Hematopoietic multipotent progenitor cell treated with erythropoietin and hydrocortisone succinate and interleukin-3 and kit ligand, for 4 days (in vitro differentiated cells): ENCODE measurements at places on chromosomes 6 and 20.

- no peak for DNase-seq
These were observed 32.5 kb downstream of the FRK start for GRCh38 chr6:116028233-116028632.

DNA sequence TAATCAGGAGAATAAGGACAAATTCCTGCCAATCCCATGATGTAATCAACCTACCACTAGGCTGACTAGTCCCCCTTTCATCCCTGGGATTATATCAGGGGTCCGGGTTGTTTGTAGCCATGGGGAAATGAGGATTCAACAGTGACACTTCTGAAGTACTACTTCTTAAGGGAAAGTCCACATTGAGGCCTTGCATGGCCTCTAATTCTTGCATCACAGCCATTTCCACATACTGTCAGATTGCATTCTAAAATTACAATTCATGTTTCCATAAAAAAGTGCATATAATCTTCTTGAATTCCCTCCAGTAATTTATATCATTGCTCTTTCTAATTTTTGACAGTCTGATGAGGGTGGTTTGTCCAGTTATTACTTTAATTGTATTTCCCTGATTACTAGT, 184.2 kb downstream of the PHF3 start:
- peak; percentile 17 for DNase-seq

DNA sequence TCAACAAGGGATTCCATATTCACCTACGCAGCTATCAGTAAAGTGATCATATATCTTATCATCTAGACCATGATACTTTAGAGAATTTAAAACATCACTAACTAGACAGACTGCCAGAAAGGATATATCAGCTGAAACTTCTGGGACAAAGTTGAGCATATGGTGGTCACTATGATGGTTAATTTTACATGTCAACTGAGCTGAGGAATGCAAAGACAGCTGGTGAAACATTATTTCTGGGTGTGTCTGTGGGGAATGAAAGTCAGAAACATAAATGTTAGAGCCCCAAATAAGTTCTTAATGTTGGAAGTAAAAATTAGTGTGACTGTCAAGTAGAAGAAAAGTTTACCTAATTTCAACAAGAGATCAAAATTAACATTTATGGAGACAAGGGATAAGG, 440.0 kb upstream of the IRAK1BP1 start:
- no peak for DNase-seq

DNA sequence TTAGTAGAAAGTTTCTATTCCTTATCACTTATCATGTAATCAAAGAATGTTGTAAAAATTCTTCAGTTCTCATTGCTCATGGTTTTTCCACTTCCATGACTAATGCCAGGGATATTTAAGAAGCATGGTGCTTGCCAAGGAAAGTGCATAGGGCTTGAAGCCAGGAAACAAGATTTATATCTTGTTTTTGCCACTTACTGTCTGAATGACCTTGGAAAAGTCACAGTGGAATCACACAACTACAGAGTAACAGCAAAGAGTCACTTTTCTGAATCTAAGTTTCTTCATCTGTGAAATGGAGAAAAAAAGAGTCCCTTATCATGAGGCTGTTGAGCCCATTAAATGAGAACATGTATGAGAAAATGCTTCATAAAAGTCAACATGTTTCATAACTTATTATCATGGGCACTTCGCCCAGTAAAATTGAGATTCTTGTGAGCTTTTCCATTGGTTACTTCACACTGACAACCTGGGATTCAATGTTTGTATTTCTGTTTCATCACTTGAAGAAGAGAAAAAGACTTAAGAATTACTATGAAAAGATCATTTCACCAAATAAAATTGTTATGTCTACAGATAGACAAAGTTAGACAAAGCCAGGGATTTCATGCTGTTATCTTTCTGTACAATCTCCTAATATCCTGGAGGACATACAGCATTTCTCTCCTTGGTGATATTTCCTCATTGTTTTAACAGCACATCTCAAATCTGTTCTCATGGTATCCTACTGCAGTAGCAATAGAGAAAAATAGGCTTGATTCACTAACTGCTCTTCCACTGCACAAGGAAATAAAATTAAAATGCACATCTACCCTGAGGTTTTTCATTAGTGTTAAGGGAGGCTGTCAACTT, 7.6 kb upstream of the BMP5 start:
- no peak for DNase-seq

DNA sequence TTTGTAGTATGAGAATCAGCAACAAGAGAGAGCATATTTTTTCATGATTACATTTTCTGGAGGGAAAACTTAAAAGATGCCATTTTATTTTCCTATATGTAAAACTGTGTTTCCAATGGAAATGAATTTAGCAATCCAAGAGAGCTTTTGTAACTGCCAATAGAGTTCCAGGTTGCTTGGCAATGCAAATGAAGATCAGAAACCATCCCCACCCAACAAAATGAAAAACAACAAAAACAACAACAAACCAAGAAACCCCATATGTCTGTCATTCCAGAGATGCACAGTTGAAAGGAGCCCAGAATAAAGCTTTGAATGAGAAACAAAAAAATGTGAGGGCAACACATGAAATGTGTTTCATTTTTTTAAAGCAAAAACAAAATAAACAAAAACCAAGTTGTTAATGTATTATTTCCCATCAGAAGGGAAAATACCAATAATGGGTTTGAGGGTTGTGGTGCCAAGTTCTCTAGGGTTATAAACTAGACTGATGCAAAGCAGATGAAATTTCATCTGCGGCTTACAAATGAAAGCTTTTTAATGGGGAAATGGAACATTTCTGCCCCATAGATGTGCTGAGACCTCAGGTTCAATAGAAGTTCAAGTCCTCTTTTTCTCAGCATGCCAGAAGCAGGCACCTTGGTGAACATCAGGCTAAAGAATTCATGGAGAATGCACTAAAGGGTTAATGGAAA, 121.5 kb upstream of the MCHR2 start:
- no peak for DNase-seq

GRCh38 chr20:4932061-4932460, 69.2 kb downstream of the SLC23A2 start:
- DNase-seq, result no peak

DNA sequence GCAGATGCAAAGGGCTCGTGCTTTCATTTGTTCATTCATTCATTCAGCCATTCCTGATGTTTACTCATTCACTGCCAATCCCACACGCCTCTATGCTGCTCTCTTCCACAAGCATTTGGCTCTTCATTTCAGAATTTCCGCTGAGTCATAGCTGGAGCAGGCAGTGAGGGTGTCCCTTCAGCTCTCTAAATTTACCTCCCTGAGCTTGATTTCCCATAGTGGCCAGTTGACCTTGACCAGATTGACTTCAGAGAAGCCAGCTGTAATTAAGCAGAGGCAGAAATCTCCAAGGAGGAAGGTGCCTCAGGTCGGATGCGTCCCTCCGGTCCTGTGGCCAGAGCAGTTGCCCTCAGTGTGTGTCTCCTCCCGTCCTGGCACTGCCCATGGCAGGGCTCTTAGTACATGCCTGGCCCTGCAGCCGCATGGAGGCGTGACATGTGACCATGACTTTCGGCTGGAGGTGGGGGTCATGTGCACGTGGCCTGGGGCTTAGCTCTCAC, 267.2 kb upstream of the ECI2 start:
- peak; percentile 36 for DNase-seq

- DNase-seq, result no peak
These were observed 121.9 kb downstream of the MTHFD1L start for GRCh38 chr6:150987371-150987828.
